ENCODE measurements at places on chromosomes 11 and 22.

- no peak for DNase-seq
Measured at GRCh38 chr11:44374001-44374400, 64.1 kb upstream of the ALX4 start.

GRCh38 chr11:46363455-46364005 is 16.3 kb downstream of the DGKZ start:
- DNase-seq = no peak

GRCh38 chr11:61354208-61354607 is 7.5 kb downstream of the CYB561A3 start:
- no peak for DNase-seq

GRCh38 chr11:62142921-62143320 is 19.1 kb downstream of the INCENP start:
- DNase-seq = peak; percentile 84

GRCh38 chr11:107018902-107019493 is 722 bp upstream of the GUCY1A2 start:
- peak; percentile 88 for DNase-seq

- DNase-seq = peak; percentile 53
Measured at GRCh38 chr11:63554877-63555223, 8.3 kb downstream of the PLAAT2 start.

GRCh38 chr11:33530815-33531214 is 169.8 kb downstream of the C11orf91 start:
- DNase-seq = no peak

DNA sequence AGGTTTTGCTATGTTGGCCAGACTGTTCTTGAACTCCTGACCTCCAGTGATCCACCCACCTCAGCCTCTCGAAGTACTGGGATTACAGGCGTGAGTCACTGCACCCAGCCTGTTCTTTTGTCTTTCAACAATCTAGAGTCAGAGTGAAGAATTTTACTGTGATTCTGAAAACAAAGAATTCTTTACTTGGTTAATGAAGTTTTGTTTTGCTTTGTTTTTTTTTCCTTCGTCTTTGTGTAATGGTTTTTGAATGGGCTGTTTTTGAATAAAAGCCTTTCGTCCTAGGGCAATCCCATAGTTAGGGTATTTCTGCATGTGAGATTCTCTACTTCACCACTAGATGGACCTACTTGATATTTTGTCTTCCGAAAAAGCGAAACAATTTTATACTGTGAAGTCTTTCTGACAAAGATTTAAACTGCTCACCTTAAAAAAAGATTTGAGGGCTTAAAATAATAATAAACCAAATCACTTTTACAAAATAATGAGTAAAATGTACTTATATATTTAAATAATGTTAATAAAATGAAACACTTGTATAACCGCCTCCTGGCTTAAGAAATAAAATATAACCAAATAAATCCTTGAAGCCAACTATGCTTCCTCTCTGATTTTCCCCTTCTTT is 43.4 kb upstream of the SC5D start:
- no peak for DNase-seq

- DNase-seq = no peak
Measured at GRCh38 chr11:69799582-69799981, 19.6 kb downstream of the FGF3 start.

DNA sequence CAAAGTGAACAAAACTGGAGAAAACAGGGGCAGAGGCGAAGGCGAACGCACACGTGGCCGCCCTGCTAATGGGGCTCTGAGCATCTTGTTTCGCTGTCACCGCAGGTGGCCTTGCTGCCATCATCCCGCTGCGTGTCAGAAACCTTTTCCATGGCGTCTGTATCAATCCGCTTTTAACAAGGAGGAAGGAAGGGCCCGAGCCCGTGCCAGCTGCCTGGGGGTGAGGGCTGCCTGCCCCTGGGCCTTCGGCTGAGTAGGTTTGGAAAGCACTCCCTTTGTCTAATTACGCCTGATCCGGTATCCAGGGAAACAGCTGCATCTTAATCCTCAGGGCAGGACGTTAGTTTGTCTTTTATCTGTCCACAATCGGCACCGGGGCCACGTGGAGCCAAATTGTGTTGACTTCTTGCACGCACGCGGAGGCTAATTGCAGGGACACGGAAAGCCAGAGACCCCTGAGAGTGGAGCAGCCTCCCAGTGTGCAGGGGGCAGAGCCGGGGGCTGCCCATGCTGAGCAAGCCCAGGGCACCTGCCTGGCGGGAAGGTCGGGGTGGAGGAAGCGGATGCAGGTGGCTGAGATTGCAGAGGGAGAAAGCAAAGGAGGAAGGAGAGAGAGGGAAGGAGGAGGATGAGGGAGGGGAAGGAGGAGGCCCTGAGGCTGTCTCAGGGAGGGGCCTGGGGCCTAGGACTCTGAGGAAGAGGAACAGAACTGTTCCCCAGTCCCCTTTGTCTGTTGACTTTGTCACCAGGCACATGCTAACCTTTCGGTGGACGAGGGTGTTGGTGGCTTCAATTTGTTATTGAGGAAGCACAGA is 19.2 kb upstream of the TH start:
- DNase-seq = no peak

GRCh38 chr11:121643479-121644186 is 190.9 kb upstream of the SORL1-AS1 start:
- DNase-seq = no peak

GRCh38 chr22:26724414-26724813 is 67.0 kb downstream of the MIAT start:
- no peak for DNase-seq

GRCh38 chr11:88529426-88529825 is 191.9 kb upstream of the CTSC start:
- DNase-seq = no peak

DNA sequence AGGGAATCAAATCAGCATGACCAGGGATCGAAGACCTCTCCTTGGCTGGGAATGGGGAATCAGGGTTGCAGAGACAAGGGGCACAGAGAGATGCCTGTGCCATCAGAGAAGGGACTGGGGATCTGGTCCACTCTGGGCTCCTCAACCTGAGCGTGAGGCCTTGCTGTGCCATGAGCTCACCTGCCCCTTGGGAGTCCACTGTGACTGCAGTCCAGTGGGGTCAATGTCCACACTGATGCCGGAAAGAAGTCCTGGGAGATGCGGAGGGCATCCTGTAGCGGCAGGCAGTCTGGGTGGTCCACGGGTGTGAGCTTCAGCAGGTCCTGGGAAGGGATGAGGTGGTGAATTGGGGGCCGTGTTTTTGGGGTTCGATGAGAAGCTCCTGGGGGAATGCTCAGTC is 7.3 kb upstream of the RGL4 start:
- DNase-seq = no peak

DNA sequence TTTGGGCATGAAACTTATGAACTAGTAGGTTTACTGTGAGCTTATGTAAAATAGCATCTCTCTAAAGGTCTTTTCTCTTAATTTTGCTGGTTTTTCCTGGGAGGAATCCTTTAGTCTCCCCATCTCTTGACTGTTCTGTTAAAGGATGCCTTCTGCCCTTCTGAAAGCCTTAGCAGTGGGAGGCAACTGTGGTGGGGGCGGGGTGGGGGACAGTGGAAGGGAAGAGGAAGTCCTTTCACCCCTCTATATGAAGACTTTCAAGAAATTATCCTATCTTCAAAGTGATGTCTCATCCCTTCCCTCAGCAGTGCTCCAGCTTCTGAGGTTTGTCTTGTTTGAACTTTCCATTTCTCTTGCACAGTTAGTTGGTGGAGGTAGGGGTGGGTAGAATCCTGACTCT is 73.1 kb downstream of the ELP4 start:
- DNase-seq = no peak

DNA sequence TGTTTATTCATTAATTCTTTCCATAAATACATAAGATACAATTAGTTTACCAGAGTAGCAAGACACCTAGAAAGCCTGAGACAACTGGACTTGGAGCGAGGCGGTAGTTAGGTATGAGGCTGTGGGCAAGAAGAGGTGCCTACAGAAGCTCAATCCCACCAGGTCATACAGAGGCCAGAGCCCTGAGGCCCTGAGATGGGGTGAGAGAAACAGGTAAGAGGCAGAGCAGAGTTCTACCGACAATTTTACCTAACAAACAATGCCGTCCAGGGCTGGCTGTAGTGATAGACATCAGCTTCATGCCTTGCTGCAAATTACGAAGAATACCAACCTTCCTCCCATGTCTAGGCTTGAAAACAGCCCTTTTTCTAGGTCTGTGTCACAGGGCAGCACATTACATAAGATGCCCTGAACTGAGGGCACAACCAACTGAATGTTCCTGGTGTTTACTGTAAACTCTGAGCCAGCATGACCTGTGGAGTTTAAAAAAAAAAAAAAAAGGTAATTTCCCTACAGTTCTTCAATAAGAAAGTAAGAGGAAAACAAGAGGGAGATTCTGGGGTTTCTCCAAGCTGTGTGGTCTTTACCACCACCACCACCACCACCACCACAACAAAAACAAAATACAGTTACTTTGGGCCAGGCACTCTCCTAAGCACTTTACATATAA is 105.8 kb downstream of the GAB2 start:
- DNase-seq = no peak

DNA sequence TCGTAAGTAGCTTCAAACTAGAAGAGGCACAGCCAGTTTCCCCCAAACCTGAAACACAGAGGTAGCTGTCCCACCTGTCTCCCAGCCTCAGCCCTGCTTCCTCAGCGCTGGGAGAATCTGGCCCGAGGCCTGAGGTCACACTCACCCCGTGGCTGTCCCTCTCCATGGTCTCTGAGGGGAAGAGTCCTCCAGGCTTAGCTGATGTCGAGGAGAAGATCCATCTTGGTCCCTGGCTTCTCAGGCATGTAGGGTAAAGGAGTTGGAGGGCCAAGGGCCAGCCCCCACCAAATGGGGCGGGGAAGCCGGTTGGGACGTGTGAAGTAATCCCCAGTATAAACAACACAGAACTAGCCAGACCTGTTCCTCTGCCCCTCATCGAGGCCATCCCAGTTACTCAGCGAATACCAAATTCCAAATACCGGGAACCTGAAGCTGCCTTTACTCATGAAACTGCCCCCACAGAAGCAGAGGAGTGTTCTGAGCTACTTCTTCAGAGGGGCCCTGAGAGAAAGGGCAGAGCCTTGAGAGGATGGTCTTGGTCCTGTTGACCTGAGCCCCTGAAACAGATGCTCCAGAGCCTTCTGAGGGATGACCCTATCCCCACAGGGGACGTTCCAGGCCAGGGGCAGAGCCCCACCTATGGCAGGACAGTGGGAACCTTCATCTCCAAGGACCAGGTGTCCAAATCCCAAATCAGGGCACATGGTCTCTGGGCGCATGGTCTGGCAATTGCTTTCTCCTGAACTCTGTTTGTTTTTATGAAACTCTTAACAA is at the start of gene TMPRSS13:
Gene TMPRSS13, minus strand, starts transcription at position 261 of the 774 bp plus-strand sequence. Its CDS starts 95 bp downstream, at position 166.
- DNase-seq = no peak

All from osteocyte (in vitro differentiated cells).